ENCODE measurements at places on chromosomes 7 and 10.

DNA sequence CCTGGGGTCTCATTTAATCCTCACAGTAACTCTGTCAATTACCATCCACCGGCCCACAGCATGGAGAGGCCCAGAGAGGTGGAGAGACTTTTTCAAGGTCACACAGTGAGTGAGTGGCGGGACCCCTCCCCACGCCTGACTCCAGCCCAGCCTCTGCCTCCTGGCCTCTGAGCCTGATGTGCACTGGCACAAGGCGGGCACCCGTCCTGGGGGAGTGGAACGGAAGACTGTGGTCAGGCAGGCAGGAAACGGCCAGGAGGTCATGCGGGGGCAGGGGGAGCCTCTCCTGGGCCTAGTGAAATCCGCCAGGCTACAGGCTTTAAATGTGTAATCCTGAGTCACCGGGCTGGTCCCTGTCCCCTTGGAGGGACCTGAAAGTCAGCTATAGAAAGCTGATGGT, 32.2 kb downstream of the ZCCHC24 start:
- peak; percentile 64 for DNase-seq

GRCh38 chr7:5582532-5582935, 158.9 kb upstream of the TNRC18 start:
- DNase-seq, result no peak

- DNase-seq, result peak; percentile 49
Measured at GRCh38 chr10:19762026-19762425, 54.2 kb upstream of the PLXDC2 start.

DNA sequence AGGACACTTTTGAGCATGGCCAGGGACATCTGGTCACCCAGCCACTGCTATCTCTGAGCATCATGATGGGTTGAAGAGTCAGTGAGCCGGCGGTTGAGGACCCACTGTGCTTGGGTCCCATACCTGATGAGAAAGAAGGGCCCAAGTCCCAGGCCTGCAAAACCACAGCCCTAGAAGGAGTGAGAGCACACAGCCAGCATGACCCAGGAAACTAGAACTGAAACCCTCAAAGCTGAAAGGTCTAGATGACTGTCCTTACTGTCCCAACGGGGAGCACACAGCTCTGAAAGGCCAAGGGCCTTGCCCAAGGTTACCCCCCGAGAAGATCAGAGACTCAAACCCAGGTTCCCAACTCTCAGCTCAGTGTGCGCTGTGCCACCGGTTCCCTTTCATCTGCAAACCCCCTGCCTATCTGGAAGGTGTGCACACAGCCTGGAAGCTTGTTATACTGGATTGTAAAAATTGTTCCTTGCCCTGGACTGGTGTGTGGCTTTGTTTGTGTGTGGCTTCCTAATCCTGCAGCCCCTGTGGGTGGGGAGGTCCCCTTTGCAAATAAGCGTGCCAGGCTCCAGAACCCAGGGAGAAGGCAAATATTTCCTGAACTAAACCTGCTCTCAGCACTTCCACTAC, 22.6 kb upstream of the PSAP start:
- no peak for DNase-seq
